ENCODE measurements at places on chromosomes 4 and X.

DNA sequence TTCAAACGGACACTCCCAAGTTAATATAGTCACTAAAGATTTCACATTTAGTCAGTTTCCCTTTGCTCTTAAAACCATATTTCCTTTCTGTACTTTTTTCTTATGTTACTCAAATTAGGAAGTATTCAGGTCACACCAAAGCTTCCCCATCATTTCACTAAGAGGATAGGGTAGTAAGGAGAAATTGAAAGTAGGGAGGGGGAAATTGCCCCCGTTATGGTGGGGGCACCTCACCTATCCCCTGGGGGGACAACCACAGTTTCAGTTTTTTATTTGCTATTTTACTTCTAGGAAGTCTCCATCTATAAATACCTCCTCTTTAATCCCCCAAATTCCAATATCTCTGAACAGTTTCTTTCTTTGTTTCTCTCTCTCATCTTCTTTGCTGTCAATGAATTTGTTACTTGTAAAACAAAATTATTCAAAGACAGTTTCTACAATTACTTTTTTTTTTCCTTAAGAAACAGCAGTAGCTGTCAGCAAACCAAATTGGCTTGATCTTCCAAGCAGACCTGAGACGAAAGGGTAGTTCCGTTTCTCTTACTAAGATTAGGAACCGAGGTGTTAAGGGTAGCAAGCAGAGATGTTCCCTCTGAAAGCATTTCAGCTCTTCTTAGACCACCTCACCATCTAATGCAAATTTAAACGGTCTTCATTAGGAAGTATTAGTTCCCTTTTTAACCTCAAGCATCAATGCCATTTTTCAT is 160.2 kb upstream of the KLF3 start:
- no peak for DNase-seq

GRCh38 chr4:185201977-185202962 is 1.5 kb downstream of the CFAP97 start:
- DNase-seq = no peak

DNA sequence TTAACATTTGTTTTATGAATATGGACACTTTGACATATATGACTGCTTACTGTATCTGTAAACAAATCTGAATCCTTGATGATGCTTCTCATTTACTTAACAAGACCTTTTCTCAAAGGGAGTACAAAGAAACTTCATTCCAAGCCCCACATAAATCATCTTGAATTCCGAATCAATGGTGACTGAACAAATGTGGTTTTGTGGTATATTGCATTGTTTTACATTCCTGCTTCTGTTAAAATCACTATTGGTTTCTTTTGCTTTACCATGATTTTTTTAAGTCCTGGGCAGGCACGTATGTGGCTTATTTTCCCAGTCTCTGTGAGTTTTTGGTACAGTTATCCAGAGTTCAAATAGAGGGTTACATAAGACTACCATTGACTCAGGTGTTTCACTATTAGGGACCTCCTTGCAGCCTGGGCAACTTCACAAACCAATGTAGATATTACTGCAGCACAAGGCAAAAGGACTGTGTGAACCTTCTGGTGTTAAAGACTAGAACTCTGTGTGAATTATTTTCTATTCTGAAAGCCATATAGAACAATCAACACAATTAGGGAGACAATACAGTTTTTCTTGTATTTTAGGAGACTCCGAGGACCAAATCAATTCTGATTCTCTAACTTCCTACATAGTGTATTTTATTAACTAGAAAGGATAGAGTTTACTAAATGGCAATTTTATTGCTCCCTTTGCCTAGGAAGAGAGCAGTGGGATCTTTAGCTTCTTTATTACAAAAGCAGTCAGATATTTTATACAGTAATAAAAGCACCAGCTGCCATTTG is 196.4 kb downstream of the GALNTL6 start:
- no peak for DNase-seq

DNA sequence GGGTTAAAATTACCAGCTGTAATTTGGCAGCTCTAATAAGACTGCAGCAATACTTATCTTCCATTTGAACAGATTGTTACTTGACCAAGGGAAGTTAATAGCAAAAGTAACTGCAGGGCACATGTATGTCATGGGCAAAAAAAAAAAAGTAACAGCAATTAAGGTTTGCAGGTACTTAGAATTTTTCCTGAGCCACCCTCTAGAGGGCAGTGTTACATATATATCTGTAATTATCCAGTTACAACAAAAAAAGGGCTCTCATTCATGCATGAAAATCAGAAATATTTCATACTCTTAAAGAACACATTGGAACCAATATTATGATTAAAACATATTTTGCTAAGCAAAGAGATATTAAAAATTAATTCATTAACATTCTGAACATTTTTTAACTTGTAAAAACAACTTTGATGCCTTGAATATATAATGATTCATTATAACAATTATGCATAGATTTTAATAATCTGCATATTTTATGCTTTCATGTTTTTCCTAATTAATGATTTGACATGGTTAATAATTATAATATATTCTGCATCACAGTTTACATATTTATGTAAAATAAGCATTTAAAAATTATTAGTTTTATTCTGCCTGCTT is 25.1 kb downstream of the XIAP start:
- no peak for DNase-seq

DNA sequence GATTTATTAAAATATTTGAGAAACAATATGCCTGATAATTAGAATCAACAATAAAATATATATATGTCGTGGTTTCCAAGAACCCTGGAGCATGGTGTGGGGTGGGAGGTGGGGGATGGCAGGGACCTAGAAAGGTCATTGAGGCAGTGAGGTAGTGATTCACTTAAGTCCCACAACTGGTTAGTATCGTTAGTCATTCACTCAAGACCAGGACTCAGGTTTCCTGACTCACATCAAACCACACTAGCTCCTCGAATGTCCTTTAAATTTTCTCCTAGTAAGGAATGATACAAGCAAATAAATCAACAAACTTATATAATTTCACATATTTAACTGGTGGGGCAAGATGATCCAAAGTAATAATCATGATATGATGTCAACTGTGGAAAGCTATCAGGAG is 158.8 kb upstream of the AADAT start:
- DNase-seq = no peak

- no peak for DNase-seq
Measured at GRCh38 chrX:54090880-54091279, 46.6 kb upstream of the PHF8 start.

- DNase-seq = no peak
Measured at GRCh38 chr4:2172627-2173231, 69.2 kb downstream of the HAUS3 start.

DNA sequence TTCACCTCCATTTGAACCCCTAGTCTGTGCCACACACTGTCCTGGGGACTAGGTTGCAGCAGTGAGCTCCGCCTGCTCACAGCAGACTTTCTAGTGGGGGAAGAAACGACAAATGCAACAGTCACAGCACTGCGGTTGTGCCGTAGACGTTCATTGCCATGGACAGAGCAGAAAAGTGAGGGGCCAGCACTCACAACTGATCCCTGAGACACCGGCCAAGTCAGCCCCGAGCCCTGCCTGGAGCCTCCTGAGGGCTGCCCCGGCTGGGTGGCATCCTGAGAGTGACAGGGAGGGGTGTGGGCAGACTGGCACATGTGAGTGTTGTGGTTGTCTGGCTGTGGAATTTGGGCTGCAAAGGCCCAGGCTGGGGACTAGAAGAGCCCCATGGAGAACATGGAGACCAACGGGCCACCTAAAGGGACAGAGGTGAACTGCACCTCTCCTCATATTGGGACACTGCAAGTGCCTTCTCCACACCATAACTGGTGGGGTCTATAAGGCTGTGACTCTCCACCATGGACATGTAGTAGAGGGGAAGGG is 4.6 kb downstream of the DUSP9 start:
- DNase-seq = no peak

DNA sequence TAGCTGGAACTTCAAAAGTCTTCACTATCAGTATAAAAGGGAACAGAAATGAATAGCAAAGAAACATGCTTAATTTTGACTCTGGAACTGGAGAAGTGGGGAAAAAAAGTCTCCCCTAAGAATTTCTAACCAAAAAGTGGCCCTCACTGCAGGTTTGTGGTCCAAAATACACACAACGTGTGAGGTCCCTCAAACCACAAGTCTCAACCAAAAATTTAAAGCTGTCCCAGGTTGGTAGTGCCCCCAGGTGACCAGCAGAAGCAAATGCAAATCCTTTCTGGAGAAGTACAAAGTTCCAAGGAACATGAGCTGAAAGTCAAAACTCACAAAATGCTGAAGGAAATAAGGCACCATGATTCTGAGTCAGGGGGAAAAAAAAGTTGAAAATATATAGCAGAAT is 23.6 kb upstream of the VAMP7 start:
- DNase-seq = no peak

DNA sequence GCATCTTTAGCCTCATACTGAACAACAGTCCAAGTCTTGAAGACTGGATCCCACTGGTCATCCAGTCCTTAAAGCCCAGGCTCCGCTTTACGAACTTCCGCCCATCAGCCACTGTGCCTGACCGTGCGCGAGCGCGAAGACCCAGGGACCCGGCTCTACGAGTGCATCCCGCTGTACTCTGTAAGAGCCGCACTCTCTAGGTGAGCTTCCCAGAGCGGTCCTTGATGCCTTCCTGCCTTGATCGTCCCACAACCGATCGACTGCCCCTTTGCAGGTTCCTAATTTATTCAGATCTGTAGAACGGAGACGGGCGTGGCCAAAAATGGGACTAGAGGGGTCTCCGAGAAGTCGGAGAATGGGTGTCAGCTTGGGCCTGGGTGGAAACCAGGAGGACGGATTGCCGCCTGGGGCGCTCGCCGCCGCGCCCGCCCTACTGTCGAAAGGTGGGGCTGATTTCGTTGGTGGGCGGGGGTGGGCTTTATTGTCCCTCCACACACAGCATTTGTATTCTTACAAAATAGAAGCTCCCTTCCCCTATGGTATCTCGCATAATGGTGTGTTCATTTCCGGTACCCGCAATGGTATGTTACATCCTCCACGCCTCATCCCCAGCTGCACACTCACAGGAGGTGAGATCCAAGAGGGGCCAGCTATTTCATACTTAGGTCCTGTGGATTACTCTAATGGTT is 42.3 kb upstream of the FAM156A start:
- no peak for DNase-seq

DNA sequence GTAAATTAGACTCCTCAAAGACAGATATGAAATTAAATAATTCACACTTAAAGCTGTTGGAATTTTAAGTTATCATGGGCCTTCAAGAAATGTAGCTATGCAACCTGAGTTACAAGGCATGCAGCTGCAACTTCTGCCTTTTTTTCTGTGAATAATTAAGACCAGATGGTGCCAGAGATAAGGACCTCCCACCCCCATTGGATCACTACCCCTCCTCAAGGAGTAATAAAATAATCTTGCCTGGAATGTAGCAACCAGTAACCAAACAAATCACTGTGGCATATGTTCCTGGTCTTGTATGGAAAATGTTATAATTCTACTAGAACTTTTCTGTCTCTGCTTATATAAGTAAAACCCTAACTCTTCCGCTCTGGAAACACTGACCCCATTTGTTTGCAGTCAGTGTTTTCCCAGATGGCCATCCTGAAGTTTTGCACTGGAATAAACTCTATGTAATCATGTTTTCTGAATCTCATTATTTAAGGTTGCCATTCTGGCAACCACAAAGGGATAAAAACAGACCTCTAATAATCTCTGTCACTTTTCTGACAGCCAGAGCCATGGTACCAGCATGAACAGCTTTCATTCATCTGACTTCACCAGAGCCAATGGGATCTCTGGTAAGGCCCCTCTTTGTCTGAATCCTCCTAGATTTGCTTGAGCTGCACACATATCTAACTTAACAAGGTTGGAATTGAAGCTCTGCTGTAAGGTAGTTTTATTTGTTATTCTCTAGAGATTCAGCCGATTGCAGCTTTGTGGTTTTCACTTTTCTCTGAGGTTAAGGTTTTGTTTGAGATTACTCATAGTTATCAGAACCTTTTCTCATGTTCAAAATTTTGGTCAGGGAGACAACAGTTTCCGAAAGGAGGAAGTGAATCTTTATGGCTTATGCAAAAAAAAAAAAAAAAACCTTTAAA is 274.6 kb downstream of the NAF1 start:
- no peak for DNase-seq

DNA sequence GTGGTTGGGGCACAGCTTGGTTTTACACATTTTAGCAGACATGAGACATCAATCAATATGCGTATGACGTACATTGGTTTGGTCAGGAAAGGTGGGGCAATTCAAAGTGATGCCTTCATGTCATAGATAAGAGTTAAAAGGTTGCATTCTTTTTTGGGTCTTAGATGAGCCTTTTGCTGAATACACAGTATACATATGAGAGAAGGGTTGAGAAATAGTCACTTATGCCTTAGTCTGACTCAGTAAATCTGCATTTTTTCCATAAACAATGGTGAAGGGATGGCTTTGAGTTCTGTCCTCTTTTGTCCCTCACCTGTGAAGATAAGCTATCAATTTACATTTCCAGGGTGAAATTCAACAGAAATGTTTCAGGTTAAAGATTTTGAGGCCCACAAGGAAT is 43.9 kb upstream of the UGT2B15 start:
- DNase-seq = no peak

Measured in cortex of kidney (tissue), 1 donor.